ENCODE measurements at places on chromosomes 4 and X. TPM values are rescaled to one million over a fixed set of nuclear protein-coding genes. Genes with fewer than 3 reads are reported as not detected.

The ARX gene
- 0.29 TPM for total RNA-seq

The SPANXA2 gene
- 0.22 TPM for total RNA-seq

The TDO2 gene
- 0.94 TPM for total RNA-seq

The MAGEE2 gene
- not detected for total RNA-seq

The XK gene
- 0.39 TPM for total RNA-seq

The ATOH1 gene
- not detected for total RNA-seq

The GRIA2 gene
- total RNA-seq: not detected

The HAND2 gene
- 0.42 TPM for total RNA-seq

The MFAP3L gene
- 3.8 TPM for total RNA-seq

The TRIM61 gene
- total RNA-seq: not detected

The GSX2 gene
- total RNA-seq: not detected

The TMSB15C gene
- total RNA-seq: 0.07 TPM

The TMEM35A gene
- total RNA-seq: not detected

The CT55 gene
- total RNA-seq: not detected

The GLRA3 gene
- total RNA-seq: not detected

The CSN1S1 gene
- total RNA-seq: not detected

The UTP14A gene
- 53.8 TPM for total RNA-seq

The IL2 gene
- not detected for total RNA-seq

The RNF128 gene
- total RNA-seq: not detected

The GPR34 gene
- total RNA-seq: 0.13 TPM

The HSFX2 gene
- 0.13 TPM for total RNA-seq

Data from A549 treated with RU486 at 1 μM for 4 hours (cell line).